ENCODE measurements at places on chromosomes 3 and 15.
A peak's percentile ranks its signal among the peaks of the same experiment; 100 is the strongest.

DNA sequence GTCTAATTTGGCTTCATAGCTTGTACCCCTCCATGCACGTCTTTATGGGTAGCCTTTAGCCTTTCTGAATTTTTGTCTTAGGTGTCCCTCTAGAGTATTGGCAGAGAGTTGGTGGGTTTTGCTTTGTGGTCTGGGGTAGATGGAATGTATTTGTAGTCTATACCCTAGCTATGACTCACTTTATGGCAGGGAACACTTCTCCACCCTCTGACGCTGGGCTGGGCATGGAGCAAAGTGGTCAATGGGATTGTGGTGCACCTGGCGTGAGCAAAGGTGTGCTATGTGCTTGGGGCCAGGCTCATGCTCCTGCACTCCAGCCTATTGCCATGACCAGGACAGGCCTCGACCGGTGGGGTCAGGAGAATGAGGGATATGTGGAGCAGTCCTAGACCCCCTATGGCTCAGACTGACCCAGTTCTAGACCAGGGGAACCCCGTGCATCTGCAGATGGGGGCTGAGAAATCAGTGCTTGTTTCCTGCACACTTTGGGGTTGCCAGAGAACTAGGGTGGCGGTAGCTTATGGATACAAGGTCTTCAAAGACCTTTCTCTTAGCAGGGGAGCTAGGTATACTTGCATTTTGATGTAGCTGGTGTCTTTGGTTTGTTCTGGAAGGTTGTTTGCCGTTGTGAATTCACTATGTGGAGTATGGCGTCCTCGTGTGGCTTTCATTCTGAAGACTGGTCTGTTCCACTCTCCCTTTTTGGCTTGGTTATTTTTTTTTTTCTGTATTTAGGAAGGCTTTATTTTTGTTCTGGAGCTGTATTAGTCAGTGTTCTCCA is 49.4 kb upstream of the RPL32 start:
- DNase-seq, result no peak

DNA sequence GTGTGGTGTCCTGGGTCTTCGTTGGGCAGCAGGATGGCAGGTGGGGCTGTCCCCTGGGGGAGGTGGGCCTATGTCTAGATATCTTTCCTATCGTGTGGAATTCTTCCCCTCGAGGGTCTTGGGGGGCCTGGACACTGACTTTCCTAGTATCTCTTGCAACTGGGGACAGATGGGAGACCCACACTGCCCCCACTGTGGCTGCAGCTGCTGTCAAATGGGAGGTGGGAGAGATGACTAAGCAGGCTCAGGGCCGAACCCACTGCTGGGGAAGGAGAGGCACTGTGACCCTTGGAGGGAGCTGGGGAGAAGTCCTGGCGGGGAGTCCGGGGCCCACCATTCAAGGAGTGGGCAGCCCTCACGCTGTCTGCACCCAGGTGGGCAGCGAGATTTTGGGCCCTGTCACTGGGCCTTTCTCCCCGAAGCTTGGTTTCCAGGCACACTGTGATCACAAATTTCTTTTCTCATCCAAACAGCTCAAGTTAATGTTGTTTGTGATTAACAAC is 2.9 kb upstream of the FBLN2 start:
- DNase-seq, result no peak

DNA sequence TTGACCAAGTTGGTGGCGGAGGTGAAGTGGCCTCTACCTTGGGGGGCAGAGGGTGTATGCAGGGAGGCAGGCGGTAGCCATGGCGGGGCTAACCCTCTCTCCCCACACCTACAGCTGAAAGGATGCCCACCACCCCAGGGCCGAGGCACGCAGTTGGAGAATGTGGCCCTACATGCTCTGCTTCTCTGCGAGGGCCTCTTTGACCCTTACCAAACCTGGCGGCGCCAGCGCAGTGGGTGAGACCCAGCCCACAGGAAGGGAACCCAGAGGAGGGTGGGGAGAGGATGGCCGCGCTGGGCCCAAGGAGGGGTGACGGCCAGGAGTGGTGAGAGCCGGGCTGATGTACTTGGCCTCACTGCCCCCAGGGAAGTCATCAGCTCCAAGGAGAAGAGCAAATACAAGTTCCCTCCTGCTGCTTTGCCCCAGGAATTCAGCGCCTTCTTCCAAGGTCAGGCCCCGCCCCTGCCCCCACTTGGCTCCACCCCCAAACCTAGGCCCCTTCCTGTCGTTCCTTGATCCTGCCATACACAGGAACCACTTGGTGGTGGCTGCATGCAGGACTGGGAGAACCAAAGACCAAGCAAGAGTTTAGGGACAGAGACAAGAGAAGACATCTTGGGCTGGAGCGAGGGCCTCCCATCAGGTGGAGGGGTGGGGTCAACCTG is 9.8 kb downstream of the NBEAL2 start:
- DNase-seq, result no peak

- DNase-seq, result no peak
These were observed 29.9 kb downstream of the SPG11 start for GRCh38 chr15:44633603-44634002.

DNA sequence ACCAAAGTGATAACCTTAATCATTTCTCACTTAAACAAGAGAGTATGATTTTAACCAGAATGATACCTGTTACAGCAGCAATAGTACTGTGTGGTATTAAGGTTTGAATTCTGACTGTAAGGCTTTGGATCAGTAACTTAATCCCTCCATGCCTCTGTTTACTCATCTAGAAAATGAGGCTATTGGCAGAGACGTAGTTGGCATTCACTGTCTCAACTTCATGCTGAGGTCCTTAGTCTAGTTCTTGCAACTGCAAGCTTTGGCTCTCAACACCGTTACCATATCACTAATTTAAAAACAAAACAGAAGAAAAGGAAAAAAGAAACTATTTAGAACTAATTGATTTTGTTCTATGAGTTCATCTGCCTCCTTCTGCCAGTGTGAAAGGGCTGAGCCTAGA is 875.4 kb downstream of the MCTP2 start:
- DNase-seq, result no peak

GRCh38 chr3:113035387-113035982 is 44.7 kb downstream of the GTPBP8 start:
- peak; percentile 91 for DNase-seq

All from NCI-H82 (cell line).